ENCODE measurements at places on chromosomes 2 and 18. TPM values are rescaled to one million over a fixed set of nuclear protein-coding genes. Genes with fewer than 3 reads are reported as not detected.
A peak's percentile ranks its signal among the peaks of the same experiment; 100 is the strongest.

ACVR1C gene
- 0.50 TPM for total RNA-seq

GYPC gene
- total RNA-seq = 84.6 TPM

ST6GAL2 gene
- 0.37 TPM for total RNA-seq

RNF125 gene
- total RNA-seq = 0.29 TPM

CENPA gene
- total RNA-seq = 30.2 TPM

SETBP1 gene
- total RNA-seq = 2.7 TPM

CHRNG gene
- not detected for total RNA-seq

MATN3 gene
- total RNA-seq = 0.46 TPM

NPAS2 gene
- 2.8 TPM for total RNA-seq

TBC1D8 gene
- total RNA-seq = 6.4 TPM

BOLL gene
- total RNA-seq = not detected

TRIM54 gene
- not detected for total RNA-seq

CAPN14 gene
- not detected for total RNA-seq

NAT8 gene
- total RNA-seq = not detected

MTLN gene
- 80.2 TPM for total RNA-seq

DNA sequence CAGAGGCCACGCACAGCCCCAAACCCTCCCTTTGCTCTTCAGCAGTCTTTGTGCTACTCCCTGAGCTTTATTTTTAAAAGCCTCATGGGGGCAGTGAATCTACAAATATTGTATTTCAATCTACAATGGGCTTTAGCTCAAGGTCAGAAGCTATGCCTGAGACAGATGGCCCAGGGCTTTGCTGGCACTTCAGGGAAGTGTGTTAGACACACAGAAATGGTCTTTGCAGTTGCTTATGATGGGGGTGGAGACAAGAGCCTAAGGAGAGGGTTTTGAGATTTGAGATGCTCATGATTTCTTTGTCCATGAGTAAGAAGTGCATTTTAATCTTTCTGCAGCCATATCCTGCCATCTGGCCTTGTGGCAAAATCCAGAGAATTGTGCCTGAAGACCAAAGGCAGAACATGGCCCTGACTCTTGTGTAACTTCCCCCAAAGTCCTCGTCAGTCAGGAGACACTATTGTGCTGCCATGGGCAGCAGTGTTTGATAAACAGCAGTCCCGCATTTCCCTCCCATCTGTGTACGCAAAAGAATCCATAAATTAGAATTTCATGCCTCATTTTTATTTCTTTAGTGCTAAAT, 92.6 kb downstream of the VAPA start:
- peak; percentile 33 for DNase-seq

- no peak for DNase-seq
Observed at GRCh38 chr2:121993682-121994081, 238.2 kb downstream of the TSN start.

- DNase-seq = peak; percentile 10
Observed at GRCh38 chr2:151111599-151112278, 149.9 kb downstream of the RBM43 start.

DNA sequence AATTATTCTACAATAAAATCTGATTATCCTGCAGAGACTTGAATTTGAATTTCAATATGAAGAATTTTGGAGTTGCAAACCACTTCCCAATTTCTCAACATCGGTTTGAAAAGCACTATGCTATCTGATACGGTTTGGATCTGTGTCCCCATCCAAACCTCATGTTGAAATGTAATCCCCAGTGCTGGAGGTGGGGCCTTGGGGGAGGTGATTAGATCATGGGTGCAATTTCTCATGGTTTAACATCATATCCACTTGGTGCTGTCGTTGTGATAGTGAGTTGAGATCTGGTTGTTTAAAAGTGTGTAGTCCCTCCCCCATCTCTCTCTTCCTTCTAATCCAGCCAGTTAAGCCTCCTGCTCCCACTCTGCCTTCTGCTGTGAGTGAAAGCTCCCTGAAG, 205.7 kb downstream of the NBAS start:
- no peak for DNase-seq

- no peak for DNase-seq
Observed at GRCh38 chr2:49335546-49335945, 181.2 kb upstream of the FSHR start.

GRCh38 chr2:230505162-230505561, 89.2 kb downstream of the SP100 start:
- DNase-seq = no peak

DNA sequence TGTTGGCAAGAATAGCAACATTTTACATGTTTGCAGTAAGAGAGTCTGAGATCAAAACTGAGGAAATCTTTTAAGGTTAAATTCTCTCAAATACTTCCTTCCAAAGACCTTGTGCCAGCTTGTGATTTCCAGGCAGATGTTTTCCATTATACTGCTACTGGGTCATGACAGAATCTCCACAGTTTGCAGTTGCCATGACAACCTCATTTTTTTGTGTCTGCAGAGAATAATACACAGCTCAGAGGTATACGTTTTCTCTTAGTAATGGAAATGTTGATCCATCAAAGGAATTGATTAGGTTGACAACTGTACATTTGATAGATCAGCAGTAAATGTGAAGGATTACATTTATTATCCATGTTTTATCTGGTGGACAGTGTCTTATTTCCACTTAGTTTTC, 29.1 kb upstream of the CSRNP3 start:
- DNase-seq = peak; percentile 17

- DNase-seq = no peak
Observed at GRCh38 chr2:106851881-106852501, 34.0 kb downstream of the ST6GAL2 start.

DNA sequence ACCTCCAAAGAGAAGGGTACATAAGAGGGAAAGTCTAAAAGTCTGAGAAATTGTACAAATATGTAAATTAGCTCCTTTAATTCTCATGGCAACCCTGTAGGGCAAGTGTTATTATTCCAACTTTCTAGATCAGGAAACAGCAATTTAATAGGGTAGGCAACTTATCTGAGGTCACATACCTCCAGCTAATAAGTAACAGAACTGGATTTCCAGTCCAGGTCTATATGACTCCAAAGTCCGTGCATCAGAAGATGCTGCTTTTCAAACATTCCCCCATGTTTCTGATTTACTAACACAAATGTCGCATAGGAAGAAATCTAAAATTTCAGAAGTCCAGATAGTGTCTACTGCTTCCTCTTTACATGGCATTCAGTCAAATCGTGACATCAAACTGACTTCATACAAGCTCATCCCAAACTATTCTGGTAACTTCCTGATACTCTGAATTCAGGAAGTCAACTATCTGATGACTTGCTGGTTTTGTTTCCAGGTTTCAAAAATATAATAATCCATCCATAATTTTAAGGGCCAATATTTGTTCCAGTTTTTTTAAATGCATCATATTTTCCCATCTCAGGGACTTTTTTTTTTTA, 419.3 kb upstream of the ACVR2A start:
- DNase-seq = no peak

GRCh38 chr2:167293172-167293781, 405.0 kb downstream of the XIRP2 start:
- peak; percentile 3 for DNase-seq

DNA sequence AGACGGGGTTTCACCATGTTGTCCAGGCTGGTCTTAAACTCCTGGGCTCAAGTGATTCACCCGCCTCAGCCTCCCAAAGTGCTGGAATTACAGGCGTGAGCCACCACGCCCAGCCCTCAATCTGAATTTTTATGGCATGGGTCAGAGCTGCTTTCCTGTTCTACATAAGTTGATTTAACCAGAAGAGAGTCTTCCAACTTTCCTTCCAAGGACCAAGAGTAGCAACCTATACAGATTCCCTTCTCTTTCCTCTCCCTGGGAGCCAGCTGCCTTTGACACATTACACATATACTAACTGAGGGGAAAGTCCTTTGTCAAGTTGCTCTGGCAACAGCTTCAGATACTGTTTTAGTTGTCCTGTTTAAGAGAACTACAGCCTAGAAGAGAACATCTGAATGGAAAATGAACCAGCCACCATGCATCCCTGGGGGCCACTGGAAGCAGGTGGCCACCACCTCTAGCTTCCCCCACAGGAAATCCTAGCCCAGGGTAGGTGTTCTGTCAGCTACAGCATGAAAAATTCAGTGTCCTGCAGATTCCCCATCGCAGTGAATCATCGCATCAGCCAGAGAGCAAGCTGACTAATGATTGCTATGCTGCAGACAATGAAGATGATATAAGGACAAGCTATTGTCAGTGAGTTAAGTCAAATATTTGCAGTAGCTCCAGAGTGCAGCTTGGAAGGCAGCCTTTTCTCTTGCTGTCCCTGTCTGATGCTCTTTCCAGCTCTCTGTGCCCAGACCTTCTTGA, 62.9 kb downstream of the POMC start:
- DNase-seq = no peak

DNA sequence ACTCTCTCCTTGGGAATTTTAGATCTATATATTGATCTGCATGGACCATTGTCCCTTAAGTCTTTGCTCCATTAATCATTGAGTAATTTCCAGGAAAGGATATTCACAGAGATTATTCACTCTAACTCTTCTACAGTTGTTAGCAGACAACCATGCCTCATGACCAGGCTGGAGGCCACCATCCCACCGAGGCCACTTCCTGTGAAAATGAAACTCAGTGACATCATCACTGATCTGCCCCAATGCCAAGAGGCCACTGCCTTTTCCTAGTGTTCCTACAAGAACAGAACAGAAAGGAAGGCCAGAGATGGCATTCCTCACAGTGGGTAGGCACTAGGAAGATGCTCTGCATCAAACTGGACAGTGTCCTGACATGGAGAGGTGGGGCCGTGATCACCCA, 161.3 kb downstream of the DTNA start:
- peak; percentile 32 for DNase-seq

- DNase-seq = no peak
Observed at GRCh38 chr2:138703242-138703641, 76.9 kb downstream of the NXPH2 start.

DNA sequence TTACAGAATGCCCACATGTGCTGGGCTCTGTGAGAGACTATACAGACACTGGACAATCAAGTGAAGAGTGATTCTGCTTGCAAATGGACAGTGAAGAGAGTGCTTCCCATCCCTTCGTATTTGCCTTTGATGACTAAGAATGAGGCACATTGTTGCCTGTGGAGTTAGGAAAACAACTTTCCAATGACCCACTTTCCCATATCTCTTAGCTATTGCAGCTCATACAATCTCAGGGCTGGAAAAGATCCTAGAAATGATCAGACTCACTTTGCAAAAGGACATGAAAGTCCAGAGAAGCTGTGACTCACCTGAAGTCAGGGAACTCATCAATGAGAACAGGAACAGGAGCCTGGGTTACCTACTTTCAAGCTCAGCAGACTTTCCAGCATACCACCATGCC, 440.5 kb upstream of the TCF4 start:
- no peak for DNase-seq

GRCh38 chr18:14970027-14970426, 222.1 kb downstream of the ANKRD30B start:
- peak; percentile 85 for DNase-seq

GRCh38 chr2:182907081-182907830, 40.8 kb upstream of the FRZB start:
- DNase-seq = no peak

DNA sequence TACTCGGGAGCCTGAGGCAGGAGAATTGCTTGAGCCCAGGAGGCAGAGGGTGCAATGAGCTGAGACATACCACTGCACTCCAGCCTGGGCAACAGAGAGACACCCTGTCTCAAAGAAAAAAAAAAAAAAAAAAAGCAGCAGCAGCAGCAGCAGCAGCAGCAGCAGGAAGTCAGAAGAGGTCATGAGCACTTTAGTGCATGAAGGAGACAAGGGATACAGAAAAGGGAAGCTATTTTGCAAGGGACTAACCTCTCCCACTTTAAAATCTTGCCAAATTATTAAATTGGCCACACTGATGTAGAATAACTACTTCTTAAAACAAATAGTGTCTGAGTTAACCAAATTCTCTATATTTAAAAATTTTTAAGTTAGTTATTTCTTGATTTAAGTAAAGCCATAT, 113.4 kb upstream of the PDE1A start:
- DNase-seq = no peak

- DNase-seq = no peak
Observed at GRCh38 chr2:193199322-193199721, 1004.6 kb upstream of the TMEFF2 start.

DNA sequence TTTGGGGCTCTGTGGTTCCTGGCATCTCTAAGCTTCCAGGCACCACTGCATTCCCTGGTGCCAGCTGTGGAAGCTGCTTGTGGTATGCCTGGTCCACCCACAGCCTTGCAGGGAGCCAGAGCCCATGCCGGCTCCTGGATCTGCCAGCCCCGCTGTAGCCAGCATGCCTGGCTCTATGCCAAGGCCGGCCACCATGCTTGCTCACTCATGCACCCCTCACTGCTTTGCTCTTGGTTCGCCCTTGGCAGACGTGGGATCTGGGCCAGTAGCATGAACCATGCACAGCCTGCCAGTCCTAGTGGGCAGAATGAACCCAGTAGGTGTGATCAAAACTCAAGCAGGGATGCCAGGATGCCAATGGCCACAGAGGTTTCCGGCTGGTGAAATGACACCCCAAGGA, 634.2 kb upstream of the TMEFF2 start:
- DNase-seq = peak; percentile 7

DNA sequence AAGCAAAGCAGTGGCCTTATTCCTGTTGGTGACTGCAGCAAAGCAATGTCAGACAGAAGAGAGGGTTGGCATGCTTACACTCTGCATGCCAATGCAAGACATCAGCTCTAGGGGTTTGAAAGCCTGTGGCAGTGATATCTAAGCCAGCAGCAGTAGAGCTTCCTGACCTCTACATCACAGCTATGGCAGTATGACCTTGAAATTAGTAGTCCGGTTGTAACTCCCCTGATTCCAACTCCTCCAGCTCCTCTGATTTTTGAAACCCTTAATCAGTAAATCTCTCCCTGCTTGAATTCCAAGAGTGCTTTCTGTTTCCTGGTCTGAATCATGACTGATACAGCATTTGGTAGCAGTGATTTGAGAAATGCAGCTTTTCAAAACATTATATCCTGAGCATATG, 60.0 kb upstream of the LRP1B start:
- peak; percentile 7 for DNase-seq

GRCh38 chr18:38241736-38242135, 676.1 kb upstream of the CELF4 start:
- peak; percentile 63 for DNase-seq

- DNase-seq = peak; percentile 53
Observed at GRCh38 chr2:189674374-189675112, at the start of gene ANKAR. TSS of gene ANKAR (plus strand) at chr2:189674670. CDS start at chr2:189676491, 1,821 bp downstream.

- DNase-seq = no peak
Observed at GRCh38 chr2:112542984-112543661, 858 bp downstream of the POLR1B start.

Measured in H4 (cell line).